NCI-H1417 treated with DMSO at 0.1 percent for 48 hours (cell line): ENCODE measurements at places on chromosomes 6 and 20.

- DNase-seq: no peak
These were observed 1.2 kb upstream of the RAB22A start for GRCh38 chr20:58308290-58308679.

DNA sequence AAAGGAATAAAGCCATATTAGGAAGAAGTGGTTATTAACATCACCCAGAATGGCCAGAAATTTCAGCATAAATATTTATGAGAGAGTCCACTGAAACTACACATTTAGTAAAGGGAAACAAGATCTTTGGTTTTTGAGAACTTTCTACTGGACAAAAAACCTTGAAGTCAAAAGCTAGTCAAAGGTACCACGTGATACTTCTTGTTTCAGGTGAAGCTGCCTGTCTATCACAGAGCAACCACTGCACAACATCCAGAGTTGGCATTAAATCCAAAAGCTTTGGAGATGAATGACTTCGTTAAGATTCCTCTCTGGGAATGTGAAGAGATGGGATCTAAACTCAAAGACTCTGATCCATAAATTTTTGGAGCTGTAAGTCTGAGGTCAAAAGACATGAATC, 137.0 kb downstream of the KCNQ5 start:
- DNase-seq: no peak

DNA sequence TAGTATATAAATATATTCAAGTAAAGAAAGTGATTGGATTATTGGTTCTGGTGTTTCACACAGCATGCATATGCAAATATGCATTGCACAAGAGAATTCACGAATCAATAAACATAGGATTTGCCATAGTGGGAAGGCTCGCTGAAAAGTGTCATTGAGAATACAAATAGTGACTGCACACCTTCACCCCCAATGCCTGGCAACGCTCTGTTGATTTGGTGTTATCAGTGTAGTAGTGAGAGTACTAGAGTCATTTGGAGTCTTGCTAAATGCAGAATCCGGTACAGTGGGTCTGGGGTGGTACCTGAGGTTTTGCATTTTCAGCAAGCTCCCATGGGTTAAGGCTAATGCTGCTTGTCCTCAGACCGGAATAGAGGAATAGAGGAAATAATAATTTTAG, 49.7 kb upstream of the NAA20 start:
- DNase-seq: no peak

- no peak for DNase-seq
These were observed 73.7 kb upstream of the CITED2 start for GRCh38 chr6:139448051-139448649.

GRCh38 chr6:25623879-25624278, 28.1 kb upstream of the SCGN start:
- DNase-seq: no peak

DNA sequence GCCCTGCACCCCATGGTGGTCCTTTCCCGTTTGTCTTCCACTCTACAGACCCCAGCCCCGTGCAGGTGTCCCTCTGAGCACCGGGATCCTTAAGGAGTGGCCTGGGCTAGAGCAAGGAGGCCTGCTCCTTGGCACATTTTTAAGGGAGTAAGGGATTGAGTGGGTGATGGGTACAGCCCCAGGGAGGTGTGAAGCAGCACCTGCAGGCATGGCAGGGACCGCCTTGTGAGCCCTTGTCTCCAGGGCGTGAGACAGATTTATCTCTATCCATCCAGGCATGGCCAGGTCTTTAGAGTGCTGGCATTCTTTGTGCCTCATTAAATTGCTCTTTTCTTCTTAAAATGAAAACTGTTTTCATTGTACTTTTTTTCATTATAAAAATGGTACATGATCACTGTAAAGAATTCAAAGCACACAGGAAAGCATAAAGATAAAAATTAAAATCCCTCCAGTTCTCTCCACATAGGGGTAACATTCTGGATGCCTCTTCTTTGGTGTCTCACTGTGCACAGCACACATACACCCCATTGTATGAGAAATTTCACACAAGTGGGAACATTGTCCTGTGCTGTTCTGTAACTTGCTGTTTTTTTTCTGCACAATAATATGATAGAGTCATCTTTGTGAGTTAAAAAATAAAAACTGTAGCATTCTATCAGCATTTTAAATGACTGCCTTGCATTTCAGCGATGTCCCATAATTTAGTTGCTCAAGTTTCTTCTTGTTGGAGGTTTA, 31.9 kb upstream of the ZNF831 start:
- DNase-seq: no peak

GRCh38 chr6:148295261-148295887, 47.3 kb upstream of the SASH1 start:
- DNase-seq: no peak

DNA sequence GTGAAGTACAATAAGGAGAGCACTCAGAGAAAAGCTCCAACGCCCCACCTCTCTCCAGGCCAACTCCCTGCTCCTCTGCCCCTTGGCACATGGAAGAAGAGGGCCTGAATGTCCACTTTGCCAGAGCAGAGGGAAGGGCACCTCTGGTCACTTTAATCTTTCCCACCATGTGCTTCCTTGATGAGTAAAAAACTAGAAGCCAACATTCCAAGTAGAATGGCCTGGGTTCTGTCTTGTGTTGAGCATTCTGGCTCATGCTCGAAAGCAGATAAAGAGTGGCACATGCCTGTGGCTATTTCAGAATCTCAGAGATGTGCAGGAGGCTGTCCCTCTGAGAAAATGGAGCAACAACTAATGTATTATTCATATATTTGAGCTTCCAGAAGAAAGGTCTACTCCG, 177.4 kb upstream of the PLN start:
- DNase-seq: no peak

GRCh38 chr6:163369141-163369540, 45.4 kb upstream of the QKI start:
- no peak for DNase-seq

DNA sequence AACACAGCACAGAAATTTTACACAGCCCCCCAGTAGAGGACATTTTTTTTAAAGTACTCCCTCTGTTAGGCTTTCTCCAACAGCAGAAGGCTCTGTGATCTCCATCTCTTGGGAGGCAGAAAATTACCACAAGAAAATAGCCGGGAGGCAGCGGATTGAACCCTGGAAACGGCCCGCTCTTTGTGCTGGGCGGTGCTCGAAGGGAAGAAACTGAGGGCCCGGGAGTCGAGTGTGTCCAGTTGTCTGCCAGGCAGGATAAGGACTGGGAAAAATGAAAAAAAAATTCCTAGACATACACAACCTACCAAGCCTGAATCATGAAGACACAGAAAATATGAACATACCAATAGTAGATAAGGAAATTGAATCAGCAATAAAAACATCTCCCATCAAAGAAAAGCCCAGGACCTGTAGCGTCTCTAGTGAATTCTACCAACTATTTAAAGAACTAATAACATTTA, 31.5 kb downstream of the POM121L2 start:
- DNase-seq: no peak

DNA sequence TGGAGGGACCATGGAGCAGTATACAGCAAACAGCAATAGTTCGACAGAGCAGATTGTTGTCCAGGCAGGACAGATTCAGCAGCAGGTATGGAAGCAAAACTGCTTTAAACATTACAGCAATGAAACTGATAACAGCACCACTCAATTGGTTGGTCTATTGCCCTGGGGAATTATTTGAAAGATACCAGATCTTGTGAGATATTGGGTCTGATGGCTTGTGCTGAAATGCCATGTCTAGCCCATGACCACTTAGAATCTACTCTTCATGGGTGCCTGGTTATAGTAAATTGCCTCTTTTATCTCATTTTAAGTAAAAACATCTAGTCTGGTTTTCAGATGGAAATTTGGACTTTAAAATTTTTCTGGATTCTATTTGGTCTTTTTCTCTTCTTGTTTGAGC, 6.3 kb downstream of the NFYA start:
- DNase-seq: no peak

DNA sequence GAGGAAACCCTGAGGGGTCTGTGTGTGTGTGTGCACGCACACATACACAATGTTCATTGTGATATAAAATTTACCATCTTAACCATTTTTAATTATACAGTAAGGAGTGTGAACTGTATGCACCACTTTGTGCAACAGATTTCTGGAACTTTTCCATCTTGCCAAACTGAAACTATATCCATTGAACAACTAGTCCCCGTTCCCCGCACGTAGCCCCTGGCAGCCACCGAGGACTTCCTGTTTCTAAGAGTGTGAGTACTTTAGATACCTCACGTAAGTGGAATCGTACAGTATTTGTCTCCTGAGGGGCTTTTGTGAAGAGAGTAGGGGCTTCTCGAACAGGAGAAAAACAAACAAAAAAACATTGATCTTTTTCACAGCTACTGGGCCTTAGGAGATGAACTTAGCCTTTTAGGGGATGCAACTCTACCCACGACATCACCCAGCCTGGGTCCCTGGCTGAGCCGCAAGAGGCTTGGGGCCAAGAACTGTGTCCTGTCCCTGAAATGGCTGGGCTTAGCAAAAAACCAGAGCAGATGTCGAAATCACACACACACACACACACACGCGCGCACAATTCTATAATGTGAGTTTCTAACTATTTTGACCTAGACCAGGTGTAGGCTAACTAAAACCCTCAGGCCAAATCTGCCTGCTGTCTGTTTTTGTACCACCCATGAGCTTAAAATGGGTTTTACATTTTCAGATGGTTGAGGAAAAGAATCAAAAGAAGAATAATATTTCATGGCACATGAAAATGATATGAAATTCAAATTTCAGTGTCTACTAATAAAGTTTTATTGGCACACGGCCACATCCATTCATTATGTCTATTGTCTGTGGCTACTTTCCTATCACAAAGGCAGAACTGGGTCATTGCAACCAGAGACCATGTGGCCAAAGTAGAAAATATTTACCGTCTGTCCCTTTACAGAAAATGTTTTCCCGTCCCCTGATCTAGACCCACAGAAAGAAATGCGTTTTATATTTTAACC, 144.2 kb downstream of the EYA2 start:
- DNase-seq: no peak

- no peak for DNase-seq
These were observed 136.8 kb upstream of the PTPRK start for GRCh38 chr6:128657181-128657580.

GRCh38 chr6:148398244-148398643, 55.6 kb downstream of the SASH1 start:
- DNase-seq: no peak

GRCh38 chr6:124479991-124480430, 482.2 kb upstream of the RNF217 start:
- DNase-seq: no peak

DNA sequence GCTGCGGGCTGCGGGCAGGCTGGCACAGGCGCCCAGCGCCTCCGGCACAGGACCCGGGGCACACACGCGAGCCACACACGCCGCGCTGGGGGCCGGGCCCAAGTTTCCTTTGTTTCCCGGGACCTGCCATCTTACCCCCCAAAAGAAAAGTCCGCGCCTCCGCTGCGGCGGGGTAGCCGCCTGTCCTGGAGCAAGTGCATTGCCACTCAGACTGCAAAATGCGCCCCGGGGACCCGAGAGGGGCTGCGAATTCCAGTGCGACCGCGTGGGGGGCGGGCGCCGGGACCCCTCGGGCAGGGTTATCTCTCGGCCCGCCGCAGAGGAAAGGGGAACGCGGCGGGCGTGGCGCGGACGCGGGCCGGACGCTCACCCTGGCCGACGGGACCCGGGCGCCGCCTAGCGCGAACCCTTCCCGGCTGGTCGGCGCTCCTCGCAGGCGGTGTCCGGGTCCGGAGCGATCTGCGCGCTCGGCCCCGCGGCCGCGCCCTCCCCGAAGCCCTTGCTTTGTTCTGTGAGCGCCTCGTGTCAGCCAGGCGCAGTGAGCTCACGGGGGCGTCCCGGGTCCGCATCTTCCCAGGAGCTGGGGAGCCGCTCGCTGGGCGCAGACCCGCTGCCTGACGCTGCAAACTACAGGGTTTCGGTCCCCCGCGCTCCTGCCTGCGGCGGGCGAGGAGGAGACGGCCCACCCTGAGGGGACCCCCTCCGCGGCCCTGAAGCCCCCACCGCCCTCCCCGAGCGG, 639 bp upstream of the CD24 start:
- DNase-seq: no peak

GRCh38 chr20:56465997-56466396, 2.4 kb upstream of the RTF2 start:
- DNase-seq: no peak

DNA sequence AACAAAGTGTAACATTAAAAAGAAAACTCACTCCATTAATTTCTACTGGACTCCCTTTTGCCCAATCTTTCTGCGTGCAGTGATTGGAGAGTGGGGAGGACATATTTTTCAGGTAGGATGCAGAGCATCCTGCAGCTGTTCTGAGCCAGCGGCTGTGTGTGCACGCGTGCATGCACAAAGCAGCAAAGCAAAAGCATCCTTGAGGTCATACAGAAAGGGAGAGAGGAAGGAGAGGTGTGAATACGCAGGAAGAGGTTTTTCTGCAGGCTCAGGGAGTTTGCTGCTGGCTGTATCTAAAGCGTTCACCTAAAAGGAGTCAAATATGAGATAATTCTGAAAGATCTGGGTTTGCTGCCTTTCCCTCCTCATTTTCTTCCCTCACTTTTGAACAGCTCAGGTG, 108.4 kb downstream of the HUS1B start:
- no peak for DNase-seq

GRCh38 chr6:144123421-144123820, 26.9 kb upstream of the STX11 start:
- DNase-seq: no peak

DNA sequence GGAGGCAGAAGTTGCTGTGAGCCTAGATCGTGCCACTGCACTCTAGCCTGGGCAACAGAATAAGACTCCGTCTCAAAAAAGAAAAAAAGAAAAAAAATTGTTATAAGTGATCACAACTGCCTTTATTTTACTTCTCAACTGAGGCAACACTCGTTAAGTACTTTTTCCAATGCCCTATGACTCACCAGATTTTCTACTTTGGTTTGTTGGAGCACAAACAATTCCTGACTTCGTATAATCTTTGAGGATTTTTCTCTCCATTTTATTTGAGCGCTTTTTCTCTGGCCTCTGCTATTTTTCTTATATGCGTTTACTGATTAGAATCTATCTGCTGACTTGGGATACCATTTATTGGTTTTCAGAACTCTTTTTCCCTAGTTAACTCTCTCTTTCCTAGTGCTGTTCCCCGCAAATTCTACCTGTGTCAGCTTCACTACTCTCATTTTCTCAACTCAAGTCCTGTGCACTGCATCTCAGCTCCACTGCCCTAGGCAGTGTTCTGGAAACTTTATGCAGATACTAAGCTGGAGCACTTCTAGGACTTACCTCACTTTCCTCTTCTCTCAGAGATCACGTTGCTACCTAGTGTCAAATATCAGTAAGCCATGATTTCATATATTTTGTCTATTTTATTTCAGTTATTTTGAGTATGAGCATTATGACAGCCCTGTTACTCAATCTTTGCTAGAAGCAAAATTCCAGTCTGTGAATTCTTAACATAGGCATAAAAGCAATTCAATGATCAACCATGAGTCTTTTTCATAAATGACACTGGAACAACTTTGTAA, 1120.1 kb upstream of the CITED2 start:
- DNase-seq: no peak

GRCh38 chr20:41567615-41568014, 50.6 kb downstream of the CHD6 start:
- no peak for DNase-seq
